WERI-Rb-1 (cell line): ENCODE measurements at places on chromosomes 5 and 9.

DNA sequence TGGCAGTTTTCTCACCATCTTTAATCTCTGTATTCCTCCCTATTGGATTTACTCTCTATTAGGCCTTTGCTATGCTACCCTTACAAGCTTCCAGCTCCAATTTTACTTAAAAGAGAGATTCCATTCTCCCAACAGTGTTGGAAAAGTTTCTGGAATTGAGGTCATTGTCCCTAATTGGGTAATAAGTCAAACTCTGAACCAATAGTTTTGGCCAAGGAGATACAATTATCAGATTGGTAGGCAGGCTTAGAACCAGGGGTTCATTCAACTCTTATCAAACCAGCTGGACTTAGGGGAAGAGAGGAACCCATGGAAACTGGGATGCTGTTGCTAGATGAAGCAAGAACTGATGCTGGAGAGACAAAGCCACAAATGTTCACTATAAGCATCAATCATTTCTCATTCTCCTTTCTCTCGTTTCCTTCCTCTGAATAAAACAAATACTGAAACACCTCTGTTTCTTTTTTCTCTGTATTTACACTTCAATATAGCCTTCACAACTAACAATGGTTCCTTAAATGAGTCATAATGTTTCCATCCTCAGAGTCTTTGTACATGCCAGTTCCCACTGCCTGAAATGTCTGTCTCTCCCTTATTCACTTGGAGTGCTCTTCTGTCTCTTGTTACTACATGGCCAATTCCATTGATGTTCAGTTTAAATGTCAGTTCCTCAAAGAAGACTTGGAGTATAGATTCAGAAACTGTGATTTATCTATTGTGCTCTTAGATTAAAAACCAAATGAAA, 587.3 kb downstream of the GABRG2 start:
- no peak for DNase-seq

GRCh38 chr5:68374796-68375518, 159.4 kb downstream of the PIK3R1 start:
- DNase-seq = no peak

GRCh38 chr5:178808886-178809285, 50.9 kb upstream of the ZNF354B start:
- DNase-seq = no peak

- no peak for DNase-seq
These were observed 627 bp downstream of the ARRDC1 start for GRCh38 chr9:137606005-137606621.

DNA sequence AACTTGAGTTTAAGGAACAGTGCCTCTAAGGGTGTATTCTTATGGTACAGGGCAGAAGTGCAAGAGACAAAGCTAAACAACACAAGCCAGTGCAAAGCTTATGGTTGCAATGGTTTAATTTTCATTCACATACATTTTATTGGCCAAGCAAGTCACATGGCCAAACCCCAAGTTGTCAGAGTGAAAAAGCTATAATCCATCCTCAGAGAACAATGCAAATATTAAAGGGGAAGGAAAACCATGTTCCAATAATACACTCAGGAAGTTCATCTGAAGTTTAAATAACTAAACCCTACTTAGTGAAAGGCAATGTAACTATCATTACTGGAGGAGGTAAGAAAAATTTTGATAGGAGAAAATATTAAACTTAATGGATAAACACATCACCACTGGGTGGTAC, 26.6 kb upstream of the TLR4 start:
- DNase-seq = no peak

DNA sequence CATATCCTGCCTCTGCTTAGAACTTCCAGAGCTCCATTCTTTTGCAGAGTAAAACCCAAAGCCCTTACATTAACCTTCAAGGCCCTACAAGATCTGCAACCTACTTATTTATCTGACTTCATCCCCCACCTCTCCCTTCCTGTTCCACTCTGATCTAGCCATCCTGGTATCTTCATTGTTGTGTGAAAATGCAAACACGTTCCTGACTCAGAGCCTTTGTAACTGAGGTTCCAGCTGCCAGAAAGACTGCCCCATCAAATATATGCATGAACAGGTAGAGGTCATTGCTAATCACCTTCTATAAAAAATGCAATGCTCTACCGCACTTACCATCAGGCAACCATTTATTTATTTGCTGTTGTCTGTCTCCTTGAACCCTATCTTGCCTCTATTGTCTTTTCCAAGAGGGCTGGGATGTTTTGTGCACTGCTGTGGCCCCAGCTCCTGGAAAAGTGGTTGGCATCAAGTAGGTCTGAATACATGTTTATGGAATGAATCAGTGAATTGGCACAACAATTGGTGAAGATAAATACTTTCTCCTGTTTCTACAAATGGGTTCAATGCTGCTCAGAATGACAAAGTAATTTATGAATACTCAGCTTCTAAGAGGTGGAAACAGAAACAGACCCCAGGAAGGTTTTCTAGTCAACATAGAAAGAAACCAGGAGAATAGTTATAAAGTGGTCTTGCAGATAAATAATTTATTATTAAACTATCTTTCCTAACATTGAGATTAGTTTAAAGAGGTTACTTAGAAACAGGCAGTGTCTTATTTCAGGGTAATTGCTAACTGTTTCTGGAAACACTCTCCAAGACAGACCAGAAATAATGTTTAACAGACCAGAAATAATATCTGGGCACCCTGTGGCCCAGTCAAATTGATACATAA, 230.6 kb upstream of the CD180 start:
- no peak for DNase-seq

- DNase-seq = no peak
These were observed 229.5 kb downstream of the CD180 start for GRCh38 chr5:66967102-66967501.

GRCh38 chr5:40112875-40113274, 566.8 kb upstream of the PTGER4 start:
- DNase-seq = no peak

GRCh38 chr5:80959768-80960442, at the start of gene RASGRF2:
Gene RASGRF2, plus strand, starts transcription at chr5:80960363. Its CDS starts 376 bp downstream, at chr5:80960739.
- peak; percentile 92 for DNase-seq

GRCh38 chr5:39652036-39652435, 227.3 kb upstream of the DAB2 start:
- DNase-seq = no peak

DNA sequence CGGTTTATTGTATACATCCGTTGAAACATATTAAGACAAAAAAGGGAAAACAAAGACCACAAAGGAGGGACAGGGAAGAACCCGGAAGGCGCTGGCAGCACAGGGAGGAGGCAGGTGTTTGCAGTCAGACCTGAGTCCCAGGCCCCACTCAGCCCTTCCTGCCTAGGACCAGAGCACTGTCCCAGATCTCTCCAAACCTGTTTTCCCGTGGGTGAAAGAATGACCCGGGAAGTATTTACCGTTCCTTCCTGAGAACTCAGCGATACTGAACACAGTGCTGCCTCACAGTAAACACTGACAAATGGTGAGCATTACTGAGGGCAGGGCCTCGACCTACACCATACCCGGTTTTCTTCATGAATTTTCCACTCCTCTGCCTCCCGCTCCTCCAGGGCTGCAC, 1.2 kb downstream of the ABO start:
- no peak for DNase-seq

DNA sequence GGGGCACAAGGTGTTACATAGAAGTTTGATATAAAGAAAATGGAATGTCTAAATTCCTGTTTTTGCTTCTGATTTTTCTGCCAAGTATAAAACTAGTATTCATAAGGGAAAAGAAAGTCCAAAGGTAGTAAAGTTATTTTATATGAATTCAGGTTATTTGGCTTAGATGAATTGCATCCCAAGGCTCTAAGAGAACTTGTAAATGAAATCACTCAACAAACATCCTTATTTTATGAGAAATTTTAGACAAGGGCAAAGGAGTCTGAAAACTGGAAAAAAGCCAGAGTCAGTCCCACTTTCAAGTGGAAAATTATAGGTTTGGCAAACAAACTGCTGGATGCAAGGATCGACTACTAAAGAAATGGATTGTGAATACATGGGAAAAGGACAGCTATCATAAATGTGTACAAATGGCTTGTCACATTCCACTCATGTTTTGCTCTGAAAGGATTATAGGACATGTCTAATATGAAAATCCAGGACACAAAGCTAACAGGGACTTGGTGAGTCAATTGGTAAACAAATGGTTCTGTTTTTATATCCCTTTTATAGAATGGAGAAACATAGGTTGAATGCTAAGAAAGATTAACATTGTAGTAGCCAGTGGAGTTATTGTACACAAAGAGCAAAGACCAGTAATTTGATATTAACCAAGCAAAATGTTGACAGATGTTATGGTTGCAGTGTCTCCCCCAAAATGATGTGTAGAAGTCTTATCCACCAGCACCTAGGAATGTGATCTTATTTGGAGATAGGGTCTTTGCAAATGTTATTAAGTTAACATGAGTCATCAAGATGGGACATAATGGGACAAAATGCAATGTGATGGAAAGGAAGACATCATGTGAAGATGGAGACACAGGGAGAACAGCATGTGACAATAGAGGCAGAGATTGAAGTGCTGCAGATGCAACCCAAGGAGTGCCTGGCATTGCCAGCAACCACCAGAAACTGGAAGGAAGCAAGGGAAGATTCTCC, 495.7 kb downstream of the TLE1 start:
- DNase-seq = no peak
